ENCODE measurements at places on chromosomes 1 and 21. TPM values are rescaled to one million over a fixed set of nuclear protein-coding genes. Genes with fewer than 3 reads are reported as not detected.
A peak's percentile ranks its signal among the peaks of the same experiment; 100 is the strongest.

DNA sequence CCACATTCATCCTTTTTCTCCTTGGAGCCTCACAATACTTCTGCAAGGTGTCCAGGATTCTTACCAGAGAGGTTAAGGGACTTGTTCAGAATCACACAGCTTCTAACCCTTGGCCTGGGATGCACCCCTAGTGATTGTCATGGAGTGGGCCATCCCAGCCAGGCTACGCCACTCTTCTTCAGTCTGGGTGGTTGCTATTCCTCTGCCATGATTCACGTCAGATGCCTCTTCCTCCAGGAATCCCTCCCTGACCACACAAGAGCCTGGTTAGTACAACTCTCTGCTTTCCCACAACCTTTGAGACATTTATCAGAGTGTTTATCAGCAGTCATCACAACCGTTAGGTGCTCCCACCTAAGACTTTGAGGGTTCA is 121.8 kb downstream of the EPHB2 start:
- no peak overlapping the region for H3K27ac ChIP-seq
- H3K4me1 ChIP-seq = no peaks in the 10 kb centered on the region
- H3K27me3 ChIP-seq = no peaks in the 10 kb centered on the region

GRCh38 chr1:59738152-59738551 is 76.6 kb upstream of the HOOK1 start:
- DNase-seq = no peak
- H3K27me3 ChIP-seq = no peaks in the 10 kb centered on the region
- H3K4me1 ChIP-seq = no peaks in the 10 kb centered on the region
- H3K36me3 ChIP-seq = no peaks in the 10 kb centered on the region

DNA sequence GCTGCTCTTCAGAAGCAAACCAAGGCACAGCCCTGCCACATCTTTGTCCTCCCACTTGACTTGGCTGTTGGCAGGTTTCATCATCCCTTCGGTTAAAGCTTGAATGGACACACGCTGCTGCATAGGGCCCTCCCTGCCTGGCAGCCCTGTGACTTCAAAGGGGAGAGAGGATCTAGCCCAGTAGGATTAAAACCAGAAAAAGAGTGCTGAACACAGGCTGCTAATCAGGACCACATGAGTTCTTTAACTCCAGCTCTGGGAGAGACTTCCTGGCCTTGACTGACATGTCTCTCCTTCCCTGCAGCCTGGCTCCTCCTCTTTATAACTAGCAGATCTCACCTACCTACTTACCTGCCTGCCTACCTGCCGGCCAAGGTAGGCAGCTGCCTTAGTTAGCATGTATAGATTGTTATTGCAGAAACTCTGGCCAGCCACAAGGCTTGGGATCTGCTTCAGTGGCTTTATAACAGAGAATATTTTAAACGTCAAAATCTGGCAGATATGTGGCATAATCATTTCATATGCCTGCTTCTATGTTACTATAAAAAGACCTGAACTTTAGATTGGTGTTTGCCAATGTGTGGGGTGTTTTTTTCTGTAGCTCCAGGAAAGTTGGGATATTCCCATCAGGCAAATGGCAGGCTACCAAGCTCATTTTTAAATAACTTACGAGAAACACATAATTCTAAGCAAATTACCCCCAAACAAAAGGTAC is 49.4 kb downstream of the ERG start:
- no peak overlapping the region for H3K27ac ChIP-seq
- H3K4me3 ChIP-seq = no peak overlapping the region
- no peaks in the 10 kb centered on the region for H3K27me3 ChIP-seq

DNA sequence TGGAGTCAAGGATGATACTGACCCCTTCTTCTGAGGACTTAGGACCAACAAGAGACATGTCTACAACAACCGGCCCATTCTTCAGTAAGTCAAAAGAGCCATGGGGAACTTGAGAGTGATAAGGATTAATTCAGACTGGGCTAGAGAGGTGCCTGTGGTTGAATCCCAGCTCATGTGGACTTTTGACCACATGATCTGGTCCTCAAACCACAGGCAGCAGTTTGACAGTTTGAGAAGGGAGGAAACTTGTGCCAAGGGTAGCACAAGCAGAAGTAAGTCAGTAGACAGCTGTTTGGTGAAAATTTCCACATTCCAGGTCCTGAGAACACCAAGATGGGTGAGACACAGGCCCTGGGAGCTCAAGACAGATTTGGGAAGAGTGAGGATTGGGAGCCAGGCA is 19.8 kb downstream of the SH3BP5L start:
- no peaks in the 10 kb centered on the region for H3K36me3 ChIP-seq
- peaks cover under 1% of the 10 kb centered on the region for H3K27me3 ChIP-seq
- H3K27ac ChIP-seq = no peak overlapping the region
- no peak for DNase-seq
- H3K4me3 ChIP-seq = no peak overlapping the region

GRCh38 chr1:25550683-25551310 is 7.4 kb downstream of the LDLRAP1 start:
- H3K36me3 ChIP-seq = no peaks in the 10 kb centered on the region
- no peak for DNase-seq
- H3K27ac ChIP-seq = no peak overlapping the region
- no peaks in the 10 kb centered on the region for H3K27me3 ChIP-seq
- H3K4me1 ChIP-seq = no peaks in the 10 kb centered on the region
- no peak overlapping the region for H3K4me3 ChIP-seq

GRCh38 chr1:192980856-192981255 is 78.3 kb downstream of the UCHL5 start:
- no peak overlapping the region for H3K4me3 ChIP-seq
- DNase-seq = no peak
- no peaks in the 10 kb centered on the region for H3K4me1 ChIP-seq

- H3K36me3 ChIP-seq = no peaks in the 10 kb centered on the region
- no peak overlapping the region for H3K4me3 ChIP-seq
- no peaks in the 10 kb centered on the region for H3K27me3 ChIP-seq
- H3K4me1 ChIP-seq = peaks cover 88% of the 10 kb centered on the region
- peak overlapping the region; percentile 68 for H3K27ac ChIP-seq
Observed at GRCh38 chr1:19400192-19400611, 85.1 kb downstream of the CAPZB start.

- no peak overlapping the region for H3K4me3 ChIP-seq
- no peaks in the 10 kb centered on the region for H3K27me3 ChIP-seq
- H3K36me3 ChIP-seq = no peaks in the 10 kb centered on the region
- H3K27ac ChIP-seq = no peak overlapping the region
- no peaks in the 10 kb centered on the region for H3K4me1 ChIP-seq
Observed at GRCh38 chr21:17340081-17340480, 172.8 kb upstream of the CXADR start.

- H3K27ac ChIP-seq = no peak overlapping the region
- DNase-seq = no peak
- no peaks in the 10 kb centered on the region for H3K36me3 ChIP-seq
- H3K4me3 ChIP-seq = no peak overlapping the region
- H3K4me1 ChIP-seq = no peaks in the 10 kb centered on the region
- peaks cover 2% of the 10 kb centered on the region for H3K27me3 ChIP-seq
Observed at GRCh38 chr1:11341901-11342552, 69.0 kb downstream of the UBIAD1 start.

GRCh38 chr1:40780678-40781607 is 2.6 kb upstream of the KCNQ4 start:
- H3K27ac ChIP-seq = no peak overlapping the region
- DNase-seq = peak; percentile 55
- H3K4me1 ChIP-seq = peaks cover 35% of the 10 kb centered on the region
- no peaks in the 10 kb centered on the region for H3K36me3 ChIP-seq

GRCh38 chr1:111826278-111826677 is 70.6 kb downstream of the DDX20 start:
- DNase-seq = no peak
- H3K27ac ChIP-seq = no peak overlapping the region
- no peaks in the 10 kb centered on the region for H3K36me3 ChIP-seq
- no peaks in the 10 kb centered on the region for H3K27me3 ChIP-seq
- no peak overlapping the region for H3K4me3 ChIP-seq

DNA sequence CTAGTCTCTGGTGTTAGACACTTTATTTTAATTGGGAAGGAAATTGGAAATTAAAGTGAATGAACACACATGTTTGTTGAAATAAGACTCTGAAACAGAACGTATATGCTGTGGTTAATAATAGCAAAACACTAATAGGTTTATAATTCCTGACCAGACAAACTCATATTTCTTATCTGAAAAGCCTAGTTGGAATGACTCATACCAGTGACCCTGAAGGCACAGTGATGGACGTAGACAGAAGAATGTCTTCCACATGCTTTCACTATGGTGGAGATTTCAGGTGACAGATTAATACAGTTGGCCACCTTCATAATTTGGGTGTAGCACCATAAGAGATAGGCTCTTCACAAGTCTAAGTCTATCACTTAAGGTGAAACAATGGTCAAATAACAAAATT is 83.0 kb upstream of the COL11A1 start:
- H3K36me3 ChIP-seq = no peaks in the 10 kb centered on the region
- H3K27me3 ChIP-seq = no peaks in the 10 kb centered on the region
- no peak overlapping the region for H3K27ac ChIP-seq
- no peaks in the 10 kb centered on the region for H3K4me1 ChIP-seq
- H3K4me3 ChIP-seq = no peak overlapping the region

GRCh38 chr1:226908913-226909312 is 31.2 kb upstream of the COQ8A start:
- no peaks in the 10 kb centered on the region for H3K36me3 ChIP-seq
- no peaks in the 10 kb centered on the region for H3K27me3 ChIP-seq
- no peak overlapping the region for H3K4me3 ChIP-seq
- no peaks in the 10 kb centered on the region for H3K4me1 ChIP-seq
- no peak overlapping the region for H3K27ac ChIP-seq

DNA sequence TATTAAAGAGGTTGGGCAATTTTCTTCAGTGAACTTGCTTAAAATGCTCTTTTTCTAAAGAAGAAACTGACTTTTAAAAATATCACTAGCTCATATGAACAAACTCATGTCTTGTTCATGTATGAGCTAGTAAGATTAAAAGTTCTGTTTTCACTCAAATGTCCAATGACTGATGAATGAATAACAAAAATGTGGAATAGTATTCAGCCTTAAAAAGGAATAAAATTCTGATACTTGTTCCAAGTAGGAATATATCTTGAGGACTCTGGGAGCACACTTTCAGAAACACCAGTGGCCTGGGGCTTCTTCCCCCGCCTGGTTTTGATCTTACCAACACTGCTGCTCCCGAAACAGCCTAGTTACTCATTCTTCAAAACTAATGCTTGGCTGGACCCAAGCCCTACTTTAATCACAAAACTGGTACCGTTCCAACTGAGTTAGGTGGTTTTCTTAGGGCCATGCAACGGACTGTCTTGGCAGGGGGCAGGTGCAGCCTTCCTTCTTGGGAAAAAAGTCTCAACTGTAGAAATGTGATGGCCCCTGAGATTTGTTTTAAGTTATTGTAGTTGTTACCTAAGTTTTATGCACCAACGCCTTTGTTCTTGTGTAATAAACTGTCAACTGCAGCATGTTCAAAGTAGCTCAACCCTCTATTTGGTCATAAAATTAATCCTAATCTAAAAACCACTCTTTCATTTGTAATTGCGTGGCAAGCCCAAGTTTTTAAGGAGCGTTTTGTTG is 116.0 kb downstream of the ETS2 start:
- H3K4me1 ChIP-seq = peaks cover 33% of the 10 kb centered on the region
- no peaks in the 10 kb centered on the region for H3K36me3 ChIP-seq
- peak overlapping the region; percentile 60 for H3K27ac ChIP-seq
- no peak for DNase-seq

GRCh38 chr1:15033264-15033663 is 120.3 kb upstream of the TMEM51 start:
- no peaks in the 10 kb centered on the region for H3K4me1 ChIP-seq
- no peak for DNase-seq
- H3K27ac ChIP-seq = no peak overlapping the region
- H3K36me3 ChIP-seq = no peaks in the 10 kb centered on the region
- no peak overlapping the region for H3K4me3 ChIP-seq
- no peaks in the 10 kb centered on the region for H3K27me3 ChIP-seq

DNA sequence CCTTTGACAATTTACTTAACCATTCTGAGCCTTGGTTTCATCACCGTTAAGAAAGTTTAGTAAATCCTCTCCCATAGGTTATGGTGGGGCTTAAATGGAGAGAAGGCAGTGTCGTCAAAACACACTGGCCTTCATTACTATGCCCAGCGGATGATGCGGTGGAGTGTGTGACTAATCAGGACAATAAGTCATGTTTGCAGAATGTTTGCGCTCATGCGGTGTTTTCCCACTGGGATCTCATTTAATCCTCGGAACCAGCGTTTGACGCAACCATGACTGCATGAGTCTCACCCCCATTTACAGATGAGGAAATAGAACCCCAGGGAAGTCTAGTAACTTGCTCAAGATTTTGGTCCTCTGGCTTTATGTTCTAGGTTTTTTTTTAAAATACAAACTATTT is 17.5 kb downstream of the SLC26A9 start:
- H3K36me3 ChIP-seq = no peaks in the 10 kb centered on the region
- DNase-seq = peak; percentile 44
- H3K27ac ChIP-seq = no peak overlapping the region
- no peaks in the 10 kb centered on the region for H3K4me1 ChIP-seq
- no peak overlapping the region for H3K4me3 ChIP-seq

DNA sequence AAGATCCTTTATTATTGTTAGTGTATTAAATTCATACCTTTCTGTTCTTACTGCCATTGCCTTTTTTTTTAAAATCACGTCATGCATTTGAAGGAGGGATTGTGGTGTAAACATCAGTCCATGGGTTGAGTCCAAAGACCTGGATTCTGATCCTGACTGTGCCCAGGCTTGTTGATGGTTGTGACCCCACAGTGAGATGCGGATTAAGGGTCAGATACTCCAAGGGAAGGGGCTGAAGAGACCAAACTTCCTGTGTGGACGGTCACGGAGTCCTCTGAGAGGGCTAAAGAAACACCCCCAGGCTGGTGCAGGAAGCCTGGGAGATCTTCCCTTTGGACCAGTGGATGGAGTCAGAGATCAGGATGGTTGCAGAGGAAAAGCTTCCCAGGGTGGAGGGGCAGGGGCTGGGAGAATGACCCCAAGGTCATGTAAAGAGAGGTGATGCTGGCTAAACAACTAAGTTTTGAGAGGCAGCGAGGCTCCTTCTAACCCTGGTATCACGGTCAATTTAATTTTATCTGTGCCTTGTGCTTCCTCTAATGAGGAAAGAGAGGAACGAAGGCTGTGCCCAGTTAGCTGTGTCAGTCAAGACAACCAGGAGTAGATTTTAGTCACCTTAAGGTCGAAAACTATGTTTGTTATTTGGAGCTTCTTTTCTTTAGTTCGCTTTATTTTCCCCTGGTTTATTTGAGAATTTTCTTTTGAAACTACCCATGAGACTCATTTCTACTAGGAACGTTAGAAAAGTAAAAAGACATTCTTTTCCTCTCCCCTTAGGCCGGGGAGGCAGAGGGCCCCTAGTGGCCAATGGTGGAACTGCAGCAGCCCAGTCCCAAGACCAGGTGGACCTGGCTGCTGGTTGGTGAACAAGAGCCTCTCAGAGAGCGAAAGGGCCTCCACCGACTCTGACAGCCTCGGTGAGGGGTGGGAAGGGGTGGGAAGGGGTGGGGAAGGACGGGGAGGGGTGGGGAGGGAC is 8.7 kb upstream of the GPR161 start:
- H3K36me3 ChIP-seq = no peaks in the 10 kb centered on the region
- H3K4me3 ChIP-seq = no peak overlapping the region
- no peaks in the 10 kb centered on the region for H3K4me1 ChIP-seq
- H3K27me3 ChIP-seq = no peaks in the 10 kb centered on the region
- no peak overlapping the region for H3K27ac ChIP-seq
- peak; percentile 92 for DNase-seq

Gene PPFIA4
- 1.4 TPM for total RNA-seq

Gene EXO1
- total RNA-seq = not detected

Gene OR10J1
- total RNA-seq = not detected

Gene KCNK1
- total RNA-seq = not detected

Gene GCSAML
- 1.4 TPM for total RNA-seq

Gene NGF
- total RNA-seq = 5.6 TPM

Gene FAM72A
- not detected for total RNA-seq

Gene CD1B
- total RNA-seq = not detected

Gene XCL2
- total RNA-seq = not detected

Gene MCL1
- 352 TPM for total RNA-seq

Gene CD5L
- total RNA-seq = not detected

Measured in sigmoid colon (tissue), 7 donors.